ENCODE measurements at places on chromosomes 11 and 22. TPM values are rescaled to one million over a fixed set of nuclear protein-coding genes. Genes with fewer than 3 reads are reported as not detected.

DNA sequence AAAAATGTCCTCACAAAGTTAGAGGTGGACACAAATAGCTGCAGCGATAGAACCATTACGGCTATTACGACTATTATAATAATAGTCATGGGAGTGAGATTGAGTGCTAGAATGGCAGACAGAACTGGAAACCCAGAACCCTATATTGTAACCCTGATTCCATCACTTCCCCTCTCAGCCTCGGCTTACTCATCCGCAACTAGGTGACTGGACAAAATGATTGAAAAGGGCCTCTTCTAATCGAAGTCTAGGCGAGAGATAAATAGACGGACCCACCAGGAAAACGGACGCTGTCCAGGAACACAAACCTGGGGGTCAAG is 629 bp downstream of the PSMA1 start:
- DNase-seq, result no peak

DNA sequence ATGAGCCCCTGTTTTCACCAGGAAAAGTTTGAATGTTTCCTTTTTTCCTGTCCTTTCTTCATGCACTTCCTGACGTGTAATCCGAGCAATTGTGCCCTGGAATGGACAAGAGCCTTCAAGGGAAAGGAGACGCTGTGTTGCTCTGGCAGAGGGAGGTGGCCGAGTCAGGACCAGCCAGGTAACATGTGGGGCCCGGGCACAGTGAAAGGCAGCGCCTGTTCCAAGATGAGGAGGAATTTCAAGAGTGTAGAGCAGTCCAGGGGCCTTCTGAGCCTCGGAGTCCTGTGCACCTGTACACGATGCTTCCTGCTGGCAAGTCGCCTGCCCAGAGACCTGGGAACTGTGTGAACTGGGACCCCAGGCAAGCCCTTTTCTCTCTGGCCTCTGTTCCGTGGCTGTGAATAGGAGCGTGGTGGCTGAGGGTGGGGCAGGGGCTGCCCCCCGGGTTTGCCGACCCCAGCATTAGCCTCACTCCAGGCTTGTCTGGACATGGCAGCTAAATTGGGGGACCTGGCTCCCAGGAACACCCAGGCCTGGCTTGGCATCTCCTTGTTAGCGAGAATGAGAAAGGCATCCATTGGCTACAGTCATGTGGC is 92.0 kb downstream of the MYEOV start:
- no peak for DNase-seq

- DNase-seq, result no peak
Measured at GRCh38 chr22:44452531-44453420, 45.3 kb downstream of the RTL6 start.

GRCh38 chr22:35686298-35686697 is 31.4 kb upstream of the APOL5 start:
- no peak for DNase-seq

BEST1 gene
- total RNA-seq, result 0.24 TPM

- DNase-seq, result no peak
Measured at GRCh38 chr11:61880031-61880430, 11.3 kb downstream of the FADS3 start.
